ENCODE measurements at places on chromosomes 3 and 15.

GRCh38 chr3:49295489-49296058 is 18.5 kb upstream of the C3orf62 start:
- peak; percentile 38 for DNase-seq

GRCh38 chr3:12553921-12554391 is 2.9 kb upstream of the MKRN2 start:
- no peak for DNase-seq

DNA sequence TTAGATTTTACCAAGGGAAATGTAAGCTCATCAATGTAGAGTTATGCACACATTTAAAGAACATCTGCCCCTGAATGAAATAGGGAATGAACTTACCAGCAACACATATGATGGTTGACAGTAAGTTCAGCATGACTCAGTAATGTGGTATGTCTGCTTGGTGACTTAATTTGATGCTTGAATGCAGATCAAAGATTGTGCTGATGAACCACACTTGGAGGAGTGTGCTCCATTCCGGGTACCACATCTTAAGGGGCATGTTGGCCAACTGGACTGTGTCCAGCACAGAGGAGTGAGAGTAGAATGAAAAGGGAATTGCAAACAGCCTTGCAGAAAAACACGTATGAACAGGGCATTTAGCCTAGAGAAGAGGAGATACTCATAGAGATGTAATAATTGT is 171.0 kb upstream of the RARB start:
- DNase-seq, result no peak

DNA sequence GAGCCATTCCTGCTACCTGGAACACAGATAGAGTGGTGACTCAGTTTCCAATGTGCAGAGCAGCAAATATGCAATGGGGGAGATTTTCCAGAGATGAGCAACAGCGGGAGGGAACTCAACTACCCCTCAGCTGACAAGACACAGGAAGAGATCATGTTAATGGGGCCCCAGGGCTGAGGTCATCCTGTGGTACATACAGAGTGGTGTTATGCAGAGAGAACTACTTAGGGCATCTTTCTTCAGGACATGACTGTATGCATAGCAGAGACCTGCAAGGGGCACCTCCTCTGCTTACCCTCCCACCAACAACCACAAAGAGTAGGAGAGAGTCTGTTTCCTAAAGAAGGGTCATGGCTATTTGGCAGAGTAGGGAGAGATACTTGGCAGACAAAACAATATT is 6.8 kb upstream of the TBC1D5 start:
- DNase-seq, result no peak

- DNase-seq, result no peak
These were observed 59.8 kb upstream of the THSD4 start for GRCh38 chr15:71055461-71055860.

DNA sequence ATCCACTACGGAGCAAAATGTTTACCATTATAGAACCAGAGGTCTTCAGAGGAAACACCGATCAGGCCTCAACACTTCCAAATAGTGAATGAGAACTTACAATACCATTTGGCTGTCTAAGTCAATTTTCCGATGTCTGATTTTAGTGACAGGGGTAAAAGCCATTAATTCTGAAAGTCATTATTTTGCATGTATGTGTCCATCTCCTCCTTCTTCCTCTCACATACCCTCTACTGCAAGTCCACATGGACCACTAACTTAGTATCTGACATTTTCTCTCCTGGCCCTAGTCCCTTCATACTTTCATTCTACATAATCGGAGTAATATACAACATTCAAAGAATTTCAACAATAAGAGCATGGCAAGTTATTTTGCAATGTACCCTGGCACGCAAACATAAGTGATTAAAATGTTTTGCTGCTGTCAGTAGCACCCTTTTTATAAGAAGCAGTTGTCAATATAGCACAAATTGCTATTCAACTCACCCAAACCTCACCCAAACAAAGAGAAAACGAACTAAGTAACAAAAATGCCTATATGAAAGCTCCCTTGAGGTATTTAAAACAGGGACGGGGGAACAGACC is 1.9 kb downstream of the TOP2B start:
- no peak for DNase-seq

DNA sequence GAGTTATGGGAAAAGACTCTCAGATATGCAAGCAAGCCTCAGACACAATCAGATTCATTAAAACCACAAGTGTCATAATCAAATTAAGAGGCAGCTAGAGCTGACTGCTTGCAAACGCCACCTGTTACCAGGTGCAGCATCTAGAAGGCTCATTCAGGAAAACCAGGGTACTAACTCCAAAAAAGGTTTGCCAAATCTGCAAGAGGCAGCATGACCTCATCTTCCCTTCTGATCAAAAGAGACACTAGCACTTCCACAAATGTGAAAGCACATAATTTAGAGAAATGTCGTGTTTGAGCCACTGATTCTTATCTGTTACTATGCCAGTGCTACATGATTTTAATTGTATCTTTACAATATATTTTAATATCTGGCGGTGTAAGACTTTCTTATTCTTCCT is 123.3 kb upstream of the NANOGP8 start:
- DNase-seq, result no peak

Data from GM04504 (cell line).